GM04503 (cell line): ENCODE measurements at places on chromosomes 5 and 9.

DNA sequence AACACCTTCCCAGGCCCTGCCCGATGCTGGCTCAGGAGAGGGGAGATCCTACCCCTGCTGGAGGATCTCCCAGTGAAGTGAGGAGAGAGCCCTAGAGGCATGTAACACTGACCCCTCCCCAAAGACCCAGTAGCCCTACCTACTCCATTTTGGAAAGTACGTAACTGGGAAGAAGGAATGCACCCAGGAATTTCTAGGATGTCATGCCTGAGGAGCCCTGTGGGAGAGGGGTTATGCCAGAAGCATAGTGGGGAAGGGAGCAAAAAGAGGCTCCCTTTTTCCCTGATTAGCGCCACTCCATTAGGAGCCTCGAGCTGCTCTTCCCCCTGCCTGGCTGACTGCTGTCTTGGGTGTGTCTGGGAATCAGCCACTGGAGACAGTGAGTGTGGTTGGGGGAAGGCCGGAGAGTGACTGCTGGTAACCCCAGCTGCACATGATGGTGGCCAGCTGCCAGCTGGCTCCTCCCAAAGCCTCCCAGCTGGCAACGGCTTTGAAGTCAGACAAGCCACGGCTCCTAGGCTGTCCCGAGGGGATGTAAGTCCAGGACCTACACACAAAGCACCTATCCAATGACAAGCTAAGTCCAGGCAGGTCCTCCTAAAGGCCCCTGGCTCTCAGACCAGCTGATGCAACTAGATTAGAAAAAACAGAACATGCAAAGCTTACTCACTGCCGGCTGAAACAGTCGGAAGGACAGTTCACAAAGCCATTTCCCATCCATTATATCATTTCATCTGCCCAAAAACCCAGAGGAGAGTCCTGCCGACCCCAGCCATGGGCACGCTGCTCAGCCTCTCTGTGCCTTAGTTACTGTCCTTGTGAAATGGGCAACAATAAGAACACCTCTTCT is 136.5 kb upstream of the ABCA1 start:
- DNase-seq = peak; percentile 89

DNA sequence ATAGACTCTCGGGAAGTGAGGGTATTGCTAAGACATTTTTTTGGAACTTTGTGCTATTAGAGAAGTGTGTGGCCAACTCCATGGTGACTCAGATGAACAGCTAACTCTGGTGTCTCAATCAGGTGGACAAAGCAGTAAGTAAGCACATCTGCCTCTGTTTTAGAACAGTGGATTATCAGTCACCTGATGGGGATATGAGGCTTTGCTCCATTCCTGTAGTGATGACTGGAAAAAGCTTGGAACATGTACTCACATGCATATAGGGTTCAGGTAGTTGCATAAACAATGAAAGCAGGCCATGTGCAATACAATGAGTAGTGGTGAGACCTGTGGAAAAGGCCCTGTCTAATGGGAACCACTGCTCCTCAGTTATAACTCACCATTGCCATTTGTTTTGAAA is 168.2 kb upstream of the FBN2 start:
- no peak for DNase-seq

DNA sequence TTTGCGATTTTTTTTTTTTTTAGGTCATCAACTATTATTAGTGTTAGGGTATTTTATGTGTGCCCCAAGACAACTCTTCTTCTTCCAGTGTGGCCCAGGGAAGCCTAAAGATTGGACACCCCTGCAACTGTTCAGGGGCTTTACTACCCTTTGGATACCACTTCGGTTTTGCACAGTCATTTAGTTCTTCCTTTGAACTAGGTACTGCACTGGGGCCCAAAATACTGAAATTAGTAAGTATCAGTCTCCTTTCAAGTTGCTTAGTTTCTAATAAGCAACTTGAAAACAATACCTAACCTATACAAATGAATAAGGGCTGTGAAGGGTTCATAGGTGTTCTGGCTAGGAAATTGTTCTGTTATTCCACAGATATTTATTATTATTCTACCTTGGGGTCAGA is 45.3 kb downstream of the CWC27 start:
- DNase-seq = no peak

- no peak for DNase-seq
Measured at GRCh38 chr5:23269981-23270380, 237.4 kb upstream of the PRDM9 start.

GRCh38 chr9:81822967-81823366 is 105.3 kb upstream of the SPATA31D4 start:
- DNase-seq = no peak

- no peak for DNase-seq
Measured at GRCh38 chr9:133089271-133089671, 27.5 kb downstream of the CEL start.

- no peak for DNase-seq
Measured at GRCh38 chr5:156361436-156362109, 34.6 kb downstream of the SGCD start.

DNA sequence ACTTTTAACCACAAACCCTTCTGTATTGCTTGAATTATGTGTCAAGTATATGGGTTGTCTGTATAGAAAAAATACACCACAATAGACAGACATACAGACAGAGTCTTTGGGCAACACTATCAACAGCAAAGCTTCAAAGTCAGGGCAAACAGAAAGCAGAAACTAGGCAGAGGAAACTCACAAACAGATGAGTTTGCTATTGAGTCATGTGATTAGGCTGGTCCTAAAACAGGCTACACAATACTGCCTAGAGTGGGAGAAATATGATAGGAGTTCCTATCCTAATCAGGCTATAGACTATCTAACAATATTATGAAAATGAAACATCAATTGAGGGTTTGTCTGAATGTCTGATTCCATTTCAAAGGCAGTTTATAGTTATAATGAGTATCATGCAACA is 156.4 kb downstream of the EDIL3 start:
- no peak for DNase-seq

GRCh38 chr5:170362102-170362501 is 27.1 kb downstream of the KCNMB1 start:
- no peak for DNase-seq

GRCh38 chr9:112274600-112274999 is 58.8 kb downstream of the PTBP3 start:
- DNase-seq = no peak

GRCh38 chr5:139926797-139927503 is 116.1 kb downstream of the NRG2 start:
- DNase-seq = no peak

DNA sequence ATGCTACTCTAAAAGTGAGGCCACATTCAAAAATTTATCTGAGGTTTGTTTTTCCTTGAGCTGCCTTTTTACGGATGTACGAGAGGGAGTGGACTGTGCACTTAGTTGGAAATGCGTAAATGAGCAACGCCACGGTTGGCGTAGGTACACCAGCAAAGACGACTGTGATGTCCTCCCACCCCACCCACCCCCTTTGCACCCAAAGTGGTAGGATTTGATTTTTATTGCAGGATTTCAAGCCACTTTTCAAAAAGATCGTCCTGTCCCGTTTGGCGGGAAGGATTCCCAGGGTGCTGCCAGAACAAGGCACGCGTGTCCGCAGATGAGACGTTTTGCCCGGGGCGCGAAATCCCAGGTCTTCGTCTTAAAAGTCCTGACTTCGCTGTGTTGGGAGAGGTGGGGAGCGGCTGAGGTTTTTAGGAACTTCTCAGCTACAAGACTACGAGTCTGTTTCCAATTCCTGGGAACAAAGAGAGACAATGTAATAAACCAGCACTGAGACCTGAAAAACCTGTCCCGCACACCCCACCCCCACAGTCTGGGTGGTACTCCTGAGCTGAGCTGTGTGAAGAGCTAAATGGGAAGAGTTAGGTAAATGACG is 1.0 kb upstream of the TLE1 start:
- DNase-seq = no peak

GRCh38 chr5:71938895-71939294 is 168.4 kb upstream of the MAP1B start:
- DNase-seq = no peak

GRCh38 chr5:125961150-125961549 is 462.1 kb upstream of the GRAMD2B start:
- DNase-seq = no peak

GRCh38 chr5:39461007-39461682 is 36.4 kb upstream of the DAB2 start:
- no peak for DNase-seq

DNA sequence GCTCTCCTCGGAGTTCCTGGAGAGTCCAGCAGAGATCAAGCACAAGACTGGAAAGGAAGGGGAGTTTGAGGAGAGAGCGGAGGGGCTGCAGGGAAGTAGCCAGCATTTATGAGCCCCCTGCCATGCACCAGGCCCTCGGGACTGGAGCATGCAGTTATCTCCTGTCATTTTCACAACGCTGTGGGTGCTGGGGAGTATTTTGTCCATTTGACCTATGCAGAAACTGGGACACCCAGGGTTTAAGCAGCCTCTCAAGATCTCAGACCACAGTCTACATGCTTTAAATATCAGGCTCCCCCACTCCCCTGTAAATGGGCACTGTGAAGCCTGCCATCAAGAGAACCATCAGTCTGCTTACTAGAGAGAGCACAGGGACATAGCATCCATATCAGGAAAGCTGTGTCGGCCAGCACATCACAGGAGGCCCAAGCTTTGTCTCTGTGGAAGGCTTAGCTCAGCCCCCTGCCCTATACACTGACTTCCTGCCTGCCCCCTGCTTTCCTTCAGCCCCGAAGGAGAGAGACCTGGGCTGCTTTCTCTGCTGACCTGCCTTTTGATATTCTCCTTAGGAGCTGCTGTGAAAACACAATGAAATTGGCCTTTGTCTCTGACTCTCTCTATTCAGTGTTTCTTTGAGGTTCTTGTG is 7.3 kb downstream of the FOXI1 start:
- no peak for DNase-seq

DNA sequence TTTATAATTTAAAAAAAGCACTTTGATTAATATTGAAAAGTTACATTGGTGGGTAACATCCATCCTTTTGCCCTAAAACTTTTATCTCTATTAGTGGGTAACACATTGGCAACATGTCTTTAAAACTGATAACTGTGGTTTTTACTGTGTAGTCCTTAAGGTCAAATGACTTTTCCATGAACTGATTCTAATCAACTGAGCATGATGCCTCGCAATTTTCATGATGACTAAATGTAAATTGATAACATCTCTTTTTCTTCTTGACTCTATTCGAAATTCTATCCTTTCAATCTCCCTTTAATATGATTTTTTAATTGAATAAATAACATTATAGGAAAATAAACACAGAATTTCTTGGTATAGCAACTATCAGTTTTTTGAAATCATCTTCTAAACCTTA is 6.3 kb upstream of the IL5 start:
- DNase-seq = no peak

- DNase-seq = no peak
Measured at GRCh38 chr9:101791938-101792337, 53.5 kb upstream of the GRIN3A start.

DNA sequence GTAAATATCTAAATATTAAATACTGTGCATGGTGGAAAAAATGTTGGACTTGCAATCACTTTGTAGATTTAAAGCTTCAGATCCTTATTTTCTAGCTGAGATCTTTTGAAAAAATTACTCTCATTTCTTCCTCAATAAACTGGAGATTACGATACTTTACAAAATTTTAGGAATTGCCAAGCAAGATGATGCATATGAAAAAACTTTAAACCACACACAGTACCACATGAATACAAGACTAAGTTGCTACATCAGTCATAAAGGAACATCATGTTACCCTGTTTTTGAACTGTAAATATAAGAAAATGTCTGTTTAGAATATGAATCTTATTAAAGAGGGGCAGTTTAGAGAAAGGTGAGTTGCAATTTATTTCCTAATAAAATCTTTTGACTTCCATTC is 703.6 kb upstream of the NUDT12 start:
- DNase-seq = no peak

DNA sequence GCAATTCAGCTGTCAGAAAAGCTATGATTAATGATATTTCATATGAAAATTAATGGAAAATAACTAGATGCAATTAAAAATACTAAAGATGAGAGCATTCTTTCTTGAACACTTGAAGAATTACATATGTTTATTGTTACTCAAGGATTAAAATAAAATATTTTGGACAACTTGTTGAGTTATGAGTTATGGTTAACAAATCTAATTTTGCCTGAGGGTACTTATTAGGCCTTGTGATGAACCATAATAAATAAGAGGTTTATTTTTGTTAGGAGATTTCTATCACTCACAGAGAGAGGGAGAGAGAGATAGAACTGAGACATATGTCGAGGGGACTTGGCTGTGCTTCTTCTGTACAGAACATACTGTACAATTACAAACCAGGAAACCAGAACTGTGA is 183.7 kb downstream of the ISL1 start:
- DNase-seq = no peak

- no peak for DNase-seq
Measured at GRCh38 chr5:52783226-52783959, 4.3 kb upstream of the ITGA1 start.

DNA sequence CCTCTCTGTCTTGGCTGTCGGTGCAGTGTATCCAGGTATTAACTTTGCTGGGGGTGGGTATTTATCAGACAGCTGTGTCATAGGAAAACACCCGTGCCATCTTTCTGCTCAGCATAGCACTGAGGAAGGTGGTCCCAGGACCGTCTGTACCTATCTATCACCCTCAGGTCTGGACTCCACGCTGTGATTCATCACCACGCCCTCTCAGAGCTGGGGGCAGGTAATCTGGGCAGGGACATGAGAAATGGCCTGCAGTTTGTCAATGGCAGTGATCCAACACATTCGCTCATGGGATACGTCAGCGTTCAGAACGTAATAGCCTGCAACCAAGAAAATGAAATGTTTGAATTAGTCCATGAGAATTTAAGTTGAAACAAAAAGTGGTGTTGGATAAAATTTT is 151.6 kb upstream of the MAP1B start:
- DNase-seq = no peak

DNA sequence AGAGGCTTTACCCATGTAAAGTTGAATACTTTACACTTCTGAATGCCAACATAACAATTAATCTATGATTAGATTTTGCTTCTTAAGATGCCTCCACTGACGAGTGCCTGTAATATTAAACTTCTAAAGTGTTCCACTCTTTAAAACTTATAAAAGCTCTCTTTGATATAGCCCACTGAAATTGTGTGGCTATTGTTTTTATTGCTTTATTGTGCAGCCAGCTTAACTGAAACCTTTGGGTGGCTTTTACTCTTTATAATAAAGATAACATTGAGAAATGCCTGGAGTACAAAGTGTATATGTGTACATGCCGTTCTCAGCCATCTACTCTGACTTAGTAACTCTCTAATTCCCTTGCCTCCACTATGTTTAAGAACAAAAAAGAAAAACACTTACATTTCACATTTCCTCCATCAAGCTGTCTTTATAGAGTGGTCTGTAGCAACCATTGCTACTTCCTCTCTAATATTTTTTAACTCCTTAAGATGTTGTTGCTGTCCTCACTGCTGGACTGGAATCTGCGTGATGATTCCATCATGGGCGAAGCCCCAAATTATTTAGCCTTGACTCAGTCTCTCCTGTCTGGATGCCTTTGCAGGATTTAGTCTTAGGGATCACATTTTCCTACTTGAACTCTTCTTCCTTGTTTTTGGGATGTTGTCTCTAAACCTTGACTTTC is 9.1 kb downstream of the PIK3R1 start:
- no peak for DNase-seq

GRCh38 chr5:24539613-24540012 is 105.2 kb downstream of the CDH10 start:
- no peak for DNase-seq
